Prostate gland (tissue), 2 donors: ENCODE measurements at places on chromosomes 16 and 17. TPM values are rescaled to one million over a fixed set of nuclear protein-coding genes. Genes with fewer than 3 reads are reported as not detected.

DNA sequence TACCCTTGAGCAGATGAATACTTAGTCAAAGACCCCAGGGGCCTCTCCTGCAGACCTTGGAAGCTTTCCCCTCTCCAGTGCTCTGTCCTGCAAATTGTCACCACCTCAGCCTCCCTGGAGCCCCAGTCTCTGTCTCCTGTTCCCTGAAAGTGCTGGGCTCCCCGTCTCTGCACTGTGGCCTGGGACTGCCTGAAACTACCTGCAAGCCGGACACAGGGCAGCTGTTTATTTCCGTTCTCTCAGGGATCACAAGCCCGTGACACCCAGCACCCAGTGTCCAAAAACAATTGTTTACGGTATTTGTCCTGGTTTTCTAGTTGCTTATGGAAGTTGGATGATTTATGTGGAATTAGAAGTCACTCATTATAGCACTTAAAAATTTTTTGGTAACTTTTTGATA, 81.6 kb upstream of the CHMP6 start:
- no peak overlapping the region for H3K27ac ChIP-seq
- H3K36me3 ChIP-seq: no peaks in the 10 kb centered on the region
- DNase-seq: no peak
- H3K4me1 ChIP-seq: no peaks in the 10 kb centered on the region
- H3K27me3 ChIP-seq: no peaks in the 10 kb centered on the region

DNA sequence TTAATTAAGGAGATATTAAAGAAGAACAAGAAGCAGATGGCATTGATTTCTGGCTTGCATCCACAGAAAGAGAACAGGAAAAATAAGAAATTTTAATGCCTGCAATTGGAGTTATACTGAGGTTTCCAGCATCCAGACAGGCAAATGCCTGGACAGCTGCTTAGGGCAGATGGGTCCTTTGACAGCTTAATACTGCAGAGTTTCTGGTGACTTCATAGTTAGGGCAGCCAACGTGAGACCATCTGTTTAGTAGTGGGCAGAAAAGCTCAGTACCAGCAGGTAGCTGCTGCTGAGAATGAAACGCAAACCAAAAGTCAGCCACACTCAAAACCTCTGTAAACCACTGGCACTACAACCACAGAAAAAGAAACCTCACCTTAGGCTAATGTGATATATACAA, 109.8 kb downstream of the CDK5R1 start:
- H3K27me3 ChIP-seq: no peaks in the 10 kb centered on the region
- H3K4me1 ChIP-seq: no peaks in the 10 kb centered on the region
- no peak for DNase-seq
- H3K4me3 ChIP-seq: no peak overlapping the region

GRCh38 chr17:21028192-21028591, 14.6 kb downstream of the USP22 start:
- no peaks in the 10 kb centered on the region for H3K36me3 ChIP-seq
- no peaks in the 10 kb centered on the region for H3K4me1 ChIP-seq
- H3K27ac ChIP-seq: no peak overlapping the region
- DNase-seq: no peak
- H3K27me3 ChIP-seq: no peaks in the 10 kb centered on the region

DNA sequence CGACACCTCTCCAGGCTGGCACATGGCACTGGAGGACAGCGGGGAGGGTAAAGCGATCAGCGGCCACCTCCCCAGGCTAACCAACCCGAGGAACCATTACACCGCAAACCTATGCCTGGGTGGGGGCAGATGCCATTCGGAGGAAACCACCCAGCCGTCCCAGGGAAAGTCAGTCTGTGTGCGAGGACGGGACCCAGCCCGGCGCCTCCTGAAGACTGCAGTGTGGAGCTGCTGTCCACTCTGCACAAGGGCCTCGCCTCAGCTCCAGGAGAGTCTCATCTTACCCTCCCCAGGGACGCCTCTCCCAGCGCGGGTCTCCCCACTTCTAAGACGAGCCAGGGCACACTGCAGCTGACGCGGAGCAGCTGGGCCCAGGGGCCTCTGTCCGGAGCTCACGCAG, 8.0 kb downstream of the SLC38A10 start:
- H3K27me3 ChIP-seq: no peaks in the 10 kb centered on the region
- no peak overlapping the region for H3K27ac ChIP-seq
- no peak overlapping the region for H3K4me3 ChIP-seq

DNA sequence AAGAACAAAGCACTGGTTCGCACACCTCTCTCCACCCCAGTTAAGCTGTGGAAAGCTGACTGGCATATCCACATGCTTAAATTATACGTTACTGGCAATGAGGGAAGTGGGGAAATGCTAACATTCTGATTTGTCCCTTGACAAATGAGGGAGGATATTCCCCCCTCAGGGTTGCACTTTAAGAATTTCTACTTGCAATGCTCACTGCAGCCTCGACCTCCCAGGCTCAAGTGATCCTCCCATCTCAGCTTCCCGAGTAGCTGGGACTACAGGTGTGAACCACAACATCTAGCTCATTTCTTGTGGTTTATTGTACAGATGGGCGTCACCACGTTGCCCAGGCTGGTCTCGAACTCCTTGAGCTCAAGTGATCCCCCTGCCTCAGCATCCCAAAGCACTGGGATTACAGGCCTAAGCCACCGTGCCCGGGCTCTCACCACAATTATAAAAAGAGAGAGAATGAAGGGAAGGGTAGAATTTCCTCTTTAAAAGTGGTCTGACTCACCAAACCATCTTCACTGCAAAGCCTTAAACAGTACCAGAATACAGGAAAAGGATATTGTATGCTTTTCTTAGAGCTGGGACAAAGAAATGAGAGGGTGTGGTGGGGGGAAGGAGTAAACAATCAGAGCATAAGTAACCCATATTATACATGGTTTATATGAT, 38.9 kb downstream of the KANSL1 start:
- H3K4me3 ChIP-seq: no peak overlapping the region
- no peaks in the 10 kb centered on the region for H3K36me3 ChIP-seq
- H3K4me1 ChIP-seq: no peaks in the 10 kb centered on the region
- H3K27me3 ChIP-seq: no peaks in the 10 kb centered on the region

- H3K27me3 ChIP-seq: peaks cover 13% of the 10 kb centered on the region
- DNase-seq: no peak
- H3K36me3 ChIP-seq: peaks cover 10% of the 10 kb centered on the region
- H3K4me1 ChIP-seq: peaks cover 6% of the 10 kb centered on the region
Observed at GRCh38 chr17:79837888-79838521, 1.2 kb downstream of the CBX4 start.

DNA sequence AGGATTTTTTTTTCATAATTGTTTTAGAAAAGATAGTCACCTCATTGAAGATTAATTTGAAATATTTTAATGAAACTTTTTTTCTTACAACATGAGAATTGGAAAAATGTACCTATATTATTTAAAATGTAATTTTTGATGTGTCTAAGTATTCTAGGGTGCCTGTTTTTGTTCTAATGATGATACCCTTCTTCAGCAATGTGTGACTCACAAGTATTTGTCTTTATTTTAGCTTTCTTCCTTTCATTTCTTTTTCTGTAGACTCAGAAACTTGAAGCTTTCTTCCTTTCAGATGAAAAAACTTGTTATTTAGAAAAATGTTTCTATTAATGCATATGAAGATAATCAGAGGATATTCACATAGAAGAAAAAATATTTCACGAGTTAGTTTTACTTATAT, 231.8 kb downstream of the BCAS3 start:
- no peak overlapping the region for H3K27ac ChIP-seq
- H3K36me3 ChIP-seq: no peaks in the 10 kb centered on the region
- no peak for DNase-seq
- H3K4me1 ChIP-seq: no peaks in the 10 kb centered on the region
- no peaks in the 10 kb centered on the region for H3K27me3 ChIP-seq
- H3K4me3 ChIP-seq: no peak overlapping the region

DNA sequence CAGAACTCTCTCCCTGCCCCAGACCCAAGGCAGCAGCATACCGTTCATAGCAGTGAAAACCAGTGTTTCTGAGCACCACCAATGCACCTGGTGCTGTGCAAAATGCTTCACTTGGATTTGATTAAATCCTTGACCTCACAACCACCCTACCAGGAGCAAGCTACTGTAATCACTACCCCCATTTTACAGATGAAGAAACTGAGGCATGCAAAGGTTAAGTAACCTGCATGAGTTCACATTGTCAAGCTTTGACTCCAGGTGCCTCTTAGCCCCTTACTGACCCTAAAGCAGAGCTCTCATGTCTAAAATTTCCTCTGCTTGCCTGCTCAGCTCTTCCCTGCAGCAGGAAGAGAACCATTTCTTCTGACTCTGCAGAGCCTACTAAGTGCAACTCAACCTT, 34.2 kb upstream of the GOSR2 start:
- DNase-seq: no peak
- H3K27ac ChIP-seq: no peak overlapping the region
- no peaks in the 10 kb centered on the region for H3K27me3 ChIP-seq
- H3K4me1 ChIP-seq: no peaks in the 10 kb centered on the region

DNA sequence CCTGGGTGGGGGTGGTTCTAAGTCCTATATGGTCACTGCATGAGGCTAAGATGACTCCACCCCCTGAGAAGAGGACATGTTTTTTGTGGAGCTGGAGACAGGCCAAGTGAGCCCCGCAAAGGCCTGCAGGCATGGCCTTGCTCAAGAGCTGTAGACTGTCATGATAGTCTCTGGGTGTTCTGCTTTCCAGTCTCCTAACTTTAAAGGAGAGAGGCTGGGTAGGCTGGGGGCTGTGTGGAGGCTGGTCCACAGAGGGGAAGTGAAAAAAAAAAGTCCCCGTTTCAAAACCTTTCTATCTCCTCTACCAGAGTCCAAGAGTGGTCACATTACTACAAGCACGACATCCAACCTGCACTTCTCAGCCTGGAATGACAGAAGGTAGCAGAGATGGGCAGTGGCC, 27.1 kb downstream of the CDRT4 start:
- no peaks in the 10 kb centered on the region for H3K4me1 ChIP-seq
- H3K36me3 ChIP-seq: no peaks in the 10 kb centered on the region
- H3K4me3 ChIP-seq: no peak overlapping the region
- no peaks in the 10 kb centered on the region for H3K27me3 ChIP-seq
- H3K27ac ChIP-seq: no peak overlapping the region
- no peak for DNase-seq

DNA sequence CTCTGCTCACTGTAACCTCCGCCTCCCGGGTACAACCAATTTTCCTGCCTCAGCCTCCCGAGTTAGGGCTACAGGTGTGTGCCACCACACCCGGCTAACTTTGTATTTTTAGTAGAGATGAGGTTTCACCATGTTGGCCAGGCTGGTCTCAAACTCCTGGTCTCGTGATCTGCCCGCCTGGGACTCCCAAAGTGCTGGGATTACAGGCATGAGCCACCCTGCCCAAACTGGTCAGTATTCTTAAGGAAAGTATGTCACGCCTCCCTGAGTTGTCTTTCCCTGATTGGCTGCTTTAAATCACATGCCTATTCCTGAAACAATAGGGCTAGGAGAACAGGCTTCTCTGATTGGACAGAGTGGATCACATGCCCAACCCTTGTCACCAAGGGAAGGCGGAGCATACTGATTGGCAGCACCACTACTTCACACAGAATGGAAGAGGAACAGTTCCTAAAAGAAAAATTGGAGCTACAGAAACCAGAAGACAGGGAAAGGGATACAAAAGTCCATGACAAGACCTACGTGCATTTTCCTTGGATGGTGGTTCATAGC, 17.6 kb upstream of the CYB5B start:
- H3K4me1 ChIP-seq: peaks cover 4% of the 10 kb centered on the region
- no peak for DNase-seq
- H3K27me3 ChIP-seq: no peaks in the 10 kb centered on the region

DNA sequence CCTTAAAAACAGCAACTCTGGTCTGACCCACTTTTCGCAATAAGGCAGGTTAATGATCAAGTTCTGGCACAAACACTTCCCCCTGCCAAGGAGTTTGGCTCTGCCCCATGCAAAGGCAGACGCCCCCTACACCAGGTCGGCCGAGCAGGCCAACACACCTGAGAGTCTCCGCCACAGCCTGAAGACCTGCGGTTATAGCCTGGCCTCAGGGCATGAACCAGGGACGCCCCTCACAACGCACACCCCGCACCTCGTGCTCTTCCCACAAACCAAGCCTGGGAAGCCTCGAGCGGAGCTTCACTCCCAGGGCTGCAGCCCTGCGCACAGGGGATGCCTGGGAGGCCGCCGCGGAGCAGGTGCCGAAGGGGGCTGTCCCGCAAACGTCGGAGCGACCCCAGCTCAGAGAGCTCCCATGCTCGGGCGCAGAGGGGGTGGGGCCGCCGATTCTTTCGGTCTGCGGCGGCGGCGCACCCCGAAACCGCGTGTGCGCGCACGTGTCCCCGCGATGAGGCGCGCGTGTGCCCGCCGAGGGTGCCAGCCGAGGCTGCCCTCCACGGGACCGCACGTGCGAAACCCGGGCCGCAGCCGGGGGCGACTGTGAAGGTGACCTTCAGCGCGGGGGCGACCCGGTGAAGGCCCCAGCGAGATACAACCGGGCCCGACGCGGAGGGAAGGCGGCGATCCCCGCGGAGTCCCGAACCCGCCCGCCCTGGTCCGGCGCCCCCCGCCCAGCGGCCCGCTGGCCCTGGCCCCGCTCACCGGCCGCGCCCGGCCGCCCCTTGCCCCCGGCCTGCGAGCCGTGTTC, 559 bp downstream of the CLUH start:
- peaks cover 24% of the 10 kb centered on the region for H3K4me1 ChIP-seq
- H3K27ac ChIP-seq: peak overlapping the region; percentile 69
- peak overlapping the region; percentile 71 for H3K4me3 ChIP-seq
- H3K36me3 ChIP-seq: no peaks in the 10 kb centered on the region

DNA sequence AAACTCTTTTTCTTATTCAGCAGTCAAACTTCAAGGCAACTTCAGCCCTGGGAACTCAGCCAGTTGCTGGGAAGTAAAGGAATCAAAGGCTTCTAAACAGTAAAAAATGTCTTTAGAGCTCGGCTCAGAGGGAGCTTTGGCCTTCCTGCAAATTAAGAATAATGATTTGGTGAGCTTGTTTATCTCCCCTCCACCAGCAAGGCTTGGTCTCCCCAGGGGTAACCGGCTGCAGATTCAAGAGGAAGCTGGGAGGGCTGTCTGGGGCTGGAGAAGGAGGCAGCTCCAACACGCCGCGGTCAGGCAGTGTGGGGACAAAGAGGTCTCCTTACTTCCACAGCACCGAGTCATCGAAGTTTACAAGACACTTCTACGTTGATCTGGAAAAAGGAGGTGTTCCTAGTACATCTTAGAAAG, 17.7 kb upstream of the DOC2B start:
- peaks cover 3% of the 10 kb centered on the region for H3K4me1 ChIP-seq
- no peak overlapping the region for H3K27ac ChIP-seq
- DNase-seq: no peak

Gene ADAM11
- 3.5 TPM for total RNA-seq

Gene ACSM2A
- not detected for total RNA-seq

Gene MARVELD3
- 20.0 TPM for total RNA-seq

Gene BAIAP3
- 41.6 TPM for total RNA-seq

Gene TMED6
- total RNA-seq: not detected

Gene CSH2
- not detected for total RNA-seq

Gene ITGAD
- not detected for total RNA-seq

Gene ASPA
- 3.5 TPM for total RNA-seq

Gene RSAD1
- 44.1 TPM for total RNA-seq
